Stimulated activated CD4-positive, alpha-beta T cell treated with anti-CD3 and anti-CD28 coated beads, TNF-alpha, amount 100 ng/mL, for 48 hours (primary cell): ENCODE measurements at places on chromosomes 6 and 20.

- no peak for DNase-seq
These were observed 3.7 kb upstream of the ZNF335 start for GRCh38 chr20:45975686-45976085.

GRCh38 chr6:151119823-151120524 is 119.8 kb upstream of the AKAP12 start:
- no peak for DNase-seq

DNA sequence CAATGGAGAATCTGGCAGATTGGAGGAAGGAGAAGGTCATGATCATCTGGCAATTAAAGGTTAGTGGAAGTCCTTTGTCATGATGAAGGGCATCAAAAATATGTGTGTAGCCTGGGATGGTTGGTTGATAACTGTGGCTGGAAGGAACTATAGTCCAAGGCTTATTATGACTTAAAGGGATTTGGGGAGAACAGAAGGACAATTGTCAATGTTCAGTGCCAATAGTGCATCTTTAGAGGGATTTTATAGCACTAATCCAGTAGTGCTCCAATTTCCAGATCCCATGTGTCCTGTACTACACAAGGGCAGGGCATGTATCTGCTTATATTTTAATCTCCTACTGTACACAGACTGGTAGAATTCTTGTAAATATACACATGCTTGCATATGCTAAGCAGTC is 5.0 kb upstream of the ZBTB24 start:
- no peak for DNase-seq

DNA sequence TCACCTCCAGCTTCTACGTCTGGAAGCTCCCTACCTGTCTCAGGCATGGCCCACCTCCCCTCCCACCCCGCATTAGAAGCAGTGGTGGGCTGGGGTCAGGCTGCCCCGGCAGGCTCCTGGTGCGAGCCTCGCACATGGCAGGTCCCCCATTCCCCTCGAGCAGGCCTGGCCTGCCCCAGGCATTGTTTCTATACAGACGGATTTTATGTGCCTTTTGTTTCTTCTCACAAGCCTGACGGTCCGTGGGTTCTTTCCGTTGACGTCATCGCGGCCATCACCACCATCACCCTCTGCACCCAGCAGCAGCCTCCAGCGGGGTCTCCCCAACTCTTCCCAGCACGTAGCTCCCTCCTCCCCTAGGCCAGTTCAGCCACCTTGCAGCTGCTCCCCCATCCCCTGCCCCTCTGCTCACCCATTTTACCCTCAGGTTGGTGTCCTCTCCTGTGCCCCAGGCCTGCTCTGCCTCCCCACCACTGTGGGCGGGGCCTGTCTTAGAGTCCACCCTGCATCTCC is 4.6 kb downstream of the CST7 start:
- DNase-seq = no peak

- no peak for DNase-seq
These were observed 669.3 kb upstream of the GJE1 start for GRCh38 chr6:141463237-141463977.

GRCh38 chr6:29507319-29507718 is 19.6 kb upstream of the MAS1L start:
- DNase-seq = no peak

DNA sequence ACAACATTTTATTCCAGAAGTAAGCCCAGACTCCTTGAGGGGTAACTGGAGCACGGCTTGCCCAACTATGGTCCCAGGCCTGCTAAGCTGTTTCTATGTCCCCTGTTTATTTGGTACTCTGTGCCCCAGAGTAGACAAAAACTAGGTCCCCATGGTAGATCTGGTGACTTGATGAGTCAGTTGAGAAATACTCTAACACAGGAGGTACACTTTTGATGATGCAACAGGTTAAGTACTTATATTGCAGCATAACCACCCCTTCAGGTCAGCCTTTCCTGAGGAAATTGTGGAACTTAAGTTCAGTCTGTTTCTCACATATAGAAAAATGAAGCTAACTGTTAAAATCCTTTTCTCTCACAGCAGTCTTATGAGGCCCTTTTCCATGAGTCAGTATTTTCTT is 19.6 kb downstream of the TTPAL start:
- DNase-seq = no peak

- DNase-seq = no peak
These were observed 147.1 kb downstream of the TAF4 start for GRCh38 chr20:61918548-61918947.

GRCh38 chr6:140209775-140210174 is 835.3 kb upstream of the CITED2 start:
- DNase-seq = no peak

- DNase-seq = no peak
These were observed 14.0 kb downstream of the GNAS-AS1 start for GRCh38 chr20:58836616-58837204.

GRCh38 chr20:2451939-2452732 is 18.5 kb downstream of the SNRPB start:
- DNase-seq = peak; percentile 52

GRCh38 chr6:70152786-70153185 is 150.1 kb downstream of the COL9A1 start:
- no peak for DNase-seq

- no peak for DNase-seq
These were observed 34.9 kb downstream of the SHLD1 start for GRCh38 chr20:5785146-5785545.

DNA sequence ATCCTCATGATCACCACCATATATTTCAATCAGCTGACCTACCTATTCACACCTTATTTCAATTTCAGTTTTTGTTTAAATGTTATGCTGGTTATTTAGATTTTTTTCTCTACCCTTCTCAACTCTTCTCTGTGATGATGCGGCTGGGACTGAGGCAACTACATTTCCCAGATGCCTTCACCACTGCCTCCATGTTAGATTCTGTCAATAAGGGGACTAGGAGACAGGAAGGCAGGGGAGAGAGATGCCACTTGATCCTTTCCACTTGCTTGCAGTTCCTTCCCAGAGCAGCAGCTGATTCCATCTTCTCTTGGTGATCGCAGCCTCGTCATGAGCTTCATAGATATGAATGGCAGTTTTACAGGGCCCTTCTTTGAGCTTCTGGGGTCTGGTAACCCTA is 33.5 kb upstream of the POU3F2 start:
- no peak for DNase-seq

- DNase-seq = no peak
These were observed 14.8 kb upstream of the OVOL2 start for GRCh38 chr20:18072532-18072931.

DNA sequence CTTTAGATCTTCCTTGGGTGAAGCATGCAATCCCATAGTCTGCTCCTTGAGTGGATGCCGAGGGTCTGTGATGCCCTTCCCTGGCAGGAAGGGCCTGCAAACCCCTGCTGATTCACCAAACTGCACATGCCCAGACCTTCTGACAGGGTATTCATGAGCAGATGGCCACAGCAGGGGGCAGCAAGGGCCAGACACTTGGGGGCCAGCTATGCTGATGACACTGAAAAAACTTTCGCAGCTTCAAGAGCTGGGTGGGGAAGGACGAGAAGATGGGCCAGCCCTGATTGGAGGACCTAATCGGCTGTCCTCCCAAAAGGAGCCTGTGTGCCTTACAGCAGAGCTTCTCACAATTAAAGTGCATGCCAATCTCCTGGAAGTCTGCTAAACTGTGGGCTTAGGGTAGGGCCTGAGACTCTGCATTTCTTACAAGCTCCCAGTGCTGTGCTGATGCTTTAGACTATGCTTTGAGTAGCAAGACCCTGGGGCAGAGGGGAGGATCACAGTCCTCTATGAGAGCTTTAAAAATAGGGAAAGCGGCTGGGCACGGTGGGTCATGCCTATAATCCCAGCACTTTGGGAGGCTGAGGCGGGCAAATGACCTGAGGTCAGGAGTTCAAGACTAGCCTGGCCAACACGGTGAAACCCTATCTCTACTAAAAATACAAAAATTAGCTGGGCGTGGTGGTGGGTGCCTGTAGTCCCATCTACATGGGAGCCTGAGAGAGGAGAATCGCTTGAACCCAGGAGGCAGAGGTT is 15.2 kb upstream of the GDAP1L1 start:
- DNase-seq = no peak

DNA sequence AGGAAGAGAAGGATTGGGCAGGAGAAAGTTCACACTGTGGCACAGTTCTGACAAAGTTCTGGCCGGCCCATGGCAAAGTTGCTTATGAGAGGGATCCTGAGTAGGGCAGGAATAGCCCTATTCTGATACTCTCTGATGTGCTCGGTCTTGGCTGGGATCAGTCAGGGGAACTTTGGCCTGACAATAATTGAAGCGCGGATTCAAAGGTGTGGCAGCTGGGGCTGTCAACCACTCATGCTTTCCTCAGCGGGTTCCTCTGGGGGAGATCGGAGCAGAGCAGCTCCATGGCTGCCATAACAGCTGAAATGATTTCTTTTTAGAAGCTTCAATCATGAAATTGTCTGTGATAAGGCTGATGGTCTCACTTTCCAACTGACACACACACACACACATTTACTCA is 714.1 kb downstream of the DHX35 start:
- DNase-seq = no peak

DNA sequence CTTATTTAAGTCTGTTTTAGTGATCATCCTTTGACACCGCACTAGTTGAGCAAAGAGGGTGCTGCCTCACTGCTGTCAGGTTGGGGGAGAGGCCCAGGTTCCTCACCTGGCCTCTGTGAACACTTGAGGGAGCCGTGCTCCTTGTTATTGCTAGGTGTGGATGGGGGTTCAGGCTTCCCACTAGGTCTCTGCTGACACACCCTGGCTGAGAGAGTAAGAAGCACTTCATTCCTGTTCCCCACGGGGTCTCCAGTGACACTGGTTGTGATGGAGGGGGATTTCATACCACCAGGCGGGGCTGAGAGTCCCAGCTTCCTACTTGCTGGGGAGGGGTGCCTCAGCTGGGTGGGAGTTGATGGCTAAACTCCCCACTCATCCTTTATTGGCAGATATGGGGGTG is 11.1 kb upstream of the NOTCH4 start:
- DNase-seq = no peak

- no peak for DNase-seq
These were observed 85.4 kb downstream of the SOX4 start for GRCh38 chr6:21678990-21679389.

- no peak for DNase-seq
These were observed 362.7 kb upstream of the IMPG1 start for GRCh38 chr6:76435174-76435573.
